Psoas muscle (tissue), 8 donors: ENCODE measurements at places on chromosomes 5 and 9. TPM values are rescaled to one million over a fixed set of nuclear protein-coding genes. Genes with fewer than 3 reads are reported as not detected.

Gene GFI1B
- not detected for total RNA-seq

Gene GGTA1
- total RNA-seq: 7.0 TPM

Gene GARIN3
- total RNA-seq: not detected

Gene GPR21
- total RNA-seq: not detected

Gene S1PR3
- 5.1 TPM for total RNA-seq

Gene NUTM2G
- total RNA-seq: not detected

Gene PKD2L2
- total RNA-seq: 1.7 TPM

Gene PCDHGA5
- total RNA-seq: 0.92 TPM

Gene ARSI
- total RNA-seq: 0.45 TPM

Gene SEMA6A
- total RNA-seq: 4.6 TPM

Gene IFNB1
- total RNA-seq: not detected

Gene CDH9
- total RNA-seq: not detected
